NT2/D1 (cell line): ENCODE measurements at places on chromosomes 7 and 10.

GRCh38 chr10:12194752-12195271 is 879 bp downstream of the NUDT5 start:
- DNase-seq: no peak

DNA sequence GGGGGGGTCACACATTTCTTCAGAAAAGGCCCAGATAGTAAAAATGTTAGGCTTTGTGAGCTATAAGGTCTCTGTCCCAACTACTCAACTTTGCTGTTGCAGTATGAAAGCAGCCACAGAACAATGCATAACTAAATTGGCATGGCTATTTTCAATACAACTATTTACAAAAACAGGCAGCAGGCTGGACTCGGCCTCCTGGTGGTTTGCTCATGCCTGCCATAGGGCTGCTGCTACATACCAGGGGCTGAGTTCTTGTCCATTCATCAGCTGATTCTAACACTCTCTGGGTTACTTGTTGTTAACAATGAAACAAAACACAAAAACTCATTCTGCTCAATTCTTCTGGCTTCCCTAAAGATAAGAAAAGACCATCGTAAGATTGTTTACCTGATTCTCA is 109.4 kb upstream of the ADAM12 start:
- DNase-seq: no peak

DNA sequence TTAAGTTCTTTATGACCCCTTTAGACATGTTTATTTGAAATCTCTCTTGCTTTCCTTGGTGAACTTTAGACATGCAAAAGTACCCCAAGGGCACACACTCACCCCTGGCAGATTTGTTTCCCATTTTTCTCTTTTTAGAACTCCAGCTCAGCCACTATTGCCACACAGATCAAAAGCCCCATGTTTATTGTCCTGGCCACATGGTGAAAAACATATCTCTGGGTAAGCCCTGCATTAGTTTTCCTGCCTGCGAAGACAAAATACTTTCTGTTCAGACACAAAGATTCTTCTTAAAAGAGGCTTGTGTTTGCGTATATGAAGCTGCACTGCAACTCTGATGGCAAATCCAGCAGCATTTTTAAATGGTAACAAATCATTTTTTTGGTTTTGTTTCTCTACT is 200.0 kb downstream of the POLR1F start:
- DNase-seq: no peak

GRCh38 chr10:12238821-12239220 is 42.8 kb downstream of the CDC123 start:
- DNase-seq: no peak

- DNase-seq: no peak
These were observed 56.0 kb downstream of the GSAP start for GRCh38 chr7:77360104-77360503.

GRCh38 chr7:144508702-144509101 is 105.2 kb upstream of the NOBOX start:
- no peak for DNase-seq

GRCh38 chr7:46932306-46932675 is 649.6 kb downstream of the TNS3 start:
- no peak for DNase-seq

DNA sequence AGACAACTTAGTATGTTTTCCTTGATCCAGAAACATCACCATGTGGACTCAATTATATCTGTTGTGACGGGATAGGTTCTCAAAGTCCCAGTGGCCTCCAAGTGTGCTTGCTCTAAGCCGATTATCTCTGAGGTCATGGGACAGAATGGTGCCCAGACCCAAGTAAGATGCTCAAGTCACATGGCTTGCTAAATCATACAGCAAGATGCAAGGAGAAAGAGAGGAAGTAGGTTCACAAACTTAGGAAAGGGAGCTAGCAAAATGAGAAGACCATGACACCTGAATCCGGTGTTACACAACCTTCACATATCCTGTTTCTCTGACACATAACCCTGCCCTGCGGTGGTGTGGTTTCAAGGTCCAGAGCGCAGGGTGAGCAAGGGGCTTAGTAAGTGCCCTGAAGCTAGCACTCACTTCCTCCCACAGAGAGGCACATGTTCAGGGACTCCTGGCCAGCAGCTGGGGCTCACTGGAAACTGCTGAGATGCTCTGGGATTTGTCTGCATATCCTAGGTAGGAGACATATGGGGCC is 590.9 kb upstream of the ANKRD30A start:
- DNase-seq: no peak

- no peak for DNase-seq
These were observed 7.0 kb downstream of the TAX1BP1 start for GRCh38 chr7:27746978-27747377.

- DNase-seq: no peak
These were observed 43.3 kb downstream of the NRP1 start for GRCh38 chr10:33291053-33291592.

GRCh38 chr7:87398446-87398845 is 53.0 kb downstream of the CROT start:
- DNase-seq: no peak

- no peak for DNase-seq
These were observed 638 bp downstream of the BRAT1 start for GRCh38 chr7:2554661-2555111.

GRCh38 chr10:103861505-103861904 is 6.1 kb upstream of the SH3PXD2A start:
- DNase-seq: no peak

DNA sequence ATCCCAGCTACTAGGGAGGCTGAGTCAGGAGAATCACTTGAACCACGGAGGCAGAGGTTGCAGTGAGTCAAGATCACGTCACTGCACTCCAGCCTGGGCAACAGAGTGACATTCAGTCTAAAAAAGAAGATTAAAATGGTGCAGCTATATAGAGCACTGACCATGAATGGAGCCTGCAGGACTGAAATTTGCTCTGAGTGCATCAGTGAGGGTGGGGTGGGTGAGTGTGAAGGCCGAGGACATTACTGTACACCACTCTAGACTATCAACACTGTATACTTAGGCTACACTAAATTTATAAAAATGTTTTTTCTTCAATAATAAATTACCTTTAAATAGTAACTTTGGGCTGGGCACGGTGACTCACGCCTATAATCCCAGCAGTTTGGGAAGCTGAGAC is 294.7 kb downstream of the PTPRN2 start:
- DNase-seq: no peak

- DNase-seq: no peak
These were observed 8.8 kb upstream of the SH2D4B start for GRCh38 chr10:80528901-80529300.

- DNase-seq: no peak
These were observed 35.5 kb downstream of the IDE start for GRCh38 chr10:92538231-92538958.

DNA sequence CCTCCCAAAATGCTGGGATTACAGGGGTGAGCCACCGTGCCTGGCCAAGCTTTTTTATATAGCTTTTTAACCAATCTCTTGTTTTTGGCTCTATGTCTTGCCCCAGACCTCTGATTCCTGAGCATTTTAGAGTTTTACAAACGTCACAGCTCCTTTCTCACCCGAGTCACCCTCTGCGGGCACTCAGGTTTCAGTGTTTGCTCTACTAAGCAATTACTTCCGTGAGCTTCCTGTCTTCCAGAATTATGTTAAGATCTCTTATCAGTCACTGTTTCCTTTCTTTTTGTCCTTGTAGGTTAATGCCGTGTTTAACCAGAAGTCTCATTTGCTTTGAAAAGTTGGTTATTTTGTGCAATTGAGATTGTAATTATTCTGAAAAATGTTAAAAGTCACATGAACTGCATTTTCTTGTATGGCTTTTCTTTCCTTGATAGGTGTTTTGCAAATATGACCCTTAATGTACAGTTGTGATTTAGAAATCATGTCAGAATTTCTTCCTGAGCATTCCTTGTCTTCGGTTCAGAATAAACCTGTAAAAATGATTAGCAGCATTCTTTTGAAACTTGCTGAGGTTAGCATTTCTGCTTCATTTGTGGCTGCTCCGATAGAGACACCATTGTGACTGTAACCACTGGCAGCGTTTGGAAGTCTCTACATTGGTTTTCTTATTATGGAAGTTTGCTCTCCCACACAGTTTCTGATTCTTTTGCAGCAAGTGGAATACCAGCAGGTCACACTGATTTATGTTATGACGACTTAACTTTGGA is 4.5 kb upstream of the HKDC1 start:
- no peak for DNase-seq
